ENCODE measurements at places on chromosomes 1 and 21.
A peak's percentile ranks its signal among the peaks of the same experiment; 100 is the strongest.

DNA sequence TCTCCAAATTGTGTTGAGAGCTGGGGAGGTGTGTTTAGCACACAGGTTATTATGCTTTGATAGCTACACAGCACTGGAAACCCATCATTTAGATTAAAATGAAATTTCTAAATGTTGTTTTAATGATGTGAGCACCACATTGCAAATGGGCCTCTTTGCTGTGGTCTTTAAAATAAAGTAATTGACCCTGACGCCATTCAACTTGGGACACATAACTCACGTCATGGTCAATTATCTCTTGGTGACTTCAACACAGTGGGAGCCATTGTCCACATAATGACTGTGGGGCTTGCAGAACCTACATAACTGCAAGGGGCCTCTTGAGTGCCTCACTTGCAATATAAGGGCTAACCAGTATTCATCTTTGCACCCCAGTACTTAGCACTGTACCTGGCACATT lies 280.4 kb downstream of the HLX start:
- no peak for DNase-seq

DNA sequence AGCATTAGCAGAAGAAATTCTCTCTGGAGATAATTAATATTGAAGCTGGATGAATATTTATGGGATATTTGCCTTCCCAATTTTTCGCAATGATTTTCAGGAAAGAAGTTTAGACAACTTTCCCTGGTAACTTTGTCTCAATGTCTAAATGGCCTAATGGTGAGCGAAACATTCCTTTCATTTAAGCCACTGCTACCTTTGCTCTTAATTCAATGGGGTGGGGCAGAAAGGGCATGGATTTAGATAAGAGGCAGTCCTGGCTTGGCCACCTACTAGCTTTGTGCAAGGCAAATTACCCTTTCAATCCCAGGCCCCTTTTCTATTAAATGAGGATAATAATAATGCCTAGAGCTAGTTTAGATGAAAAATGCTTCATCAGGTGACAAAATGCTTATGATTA lies 27.1 kb upstream of the LYST start:
- no peak for DNase-seq

GRCh38 chr1:20624709-20625108 lies 8.5 kb upstream of the PINK1 start:
- DNase-seq, result no peak

DNA sequence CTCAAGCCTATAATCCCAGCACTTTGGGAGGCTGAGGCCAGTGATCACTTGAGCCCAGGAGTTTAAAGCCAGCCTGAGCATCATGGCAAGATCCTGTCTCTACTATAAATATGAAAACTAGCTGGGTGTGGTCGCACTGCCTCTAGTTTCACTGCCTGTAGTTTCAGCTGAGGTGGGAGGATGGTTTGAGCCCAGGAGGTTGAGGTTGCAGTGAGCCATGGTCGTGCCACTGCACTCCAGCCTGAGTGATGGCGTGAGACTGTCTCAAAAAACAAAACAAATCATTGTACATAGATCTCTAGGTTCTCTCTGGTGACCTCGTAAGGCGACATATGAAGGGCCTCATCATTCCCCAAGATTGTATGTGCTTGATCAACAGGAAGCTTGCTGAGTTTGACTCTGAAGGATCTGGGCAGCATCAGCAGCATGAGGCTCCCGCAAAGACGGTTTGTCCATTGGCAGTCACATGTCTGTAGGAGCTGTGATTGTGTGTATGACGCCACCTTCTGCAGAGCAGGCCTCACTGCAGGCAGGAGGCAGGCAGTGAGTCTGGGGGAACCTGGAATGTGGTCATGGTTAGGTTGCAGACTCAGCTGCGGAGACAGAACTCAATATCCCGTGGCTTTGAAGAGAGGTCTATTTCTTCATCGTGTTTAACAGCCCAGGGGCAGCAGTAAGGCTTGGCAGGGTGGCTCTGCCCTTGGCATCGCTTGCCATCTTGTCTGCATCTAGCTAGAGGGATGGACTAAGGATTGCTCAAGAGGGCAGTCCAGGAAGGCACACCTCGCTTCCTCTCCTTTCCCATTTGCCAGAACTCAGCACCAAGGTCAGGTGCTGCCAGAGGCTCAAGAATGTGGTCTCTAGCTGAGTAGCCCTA lies 14.0 kb downstream of the ATP5PO start:
- DNase-seq, result no peak

GRCh38 chr1:44682883-44683265 lies 8.4 kb downstream of the ARMH1 start:
- DNase-seq, result no peak

DNA sequence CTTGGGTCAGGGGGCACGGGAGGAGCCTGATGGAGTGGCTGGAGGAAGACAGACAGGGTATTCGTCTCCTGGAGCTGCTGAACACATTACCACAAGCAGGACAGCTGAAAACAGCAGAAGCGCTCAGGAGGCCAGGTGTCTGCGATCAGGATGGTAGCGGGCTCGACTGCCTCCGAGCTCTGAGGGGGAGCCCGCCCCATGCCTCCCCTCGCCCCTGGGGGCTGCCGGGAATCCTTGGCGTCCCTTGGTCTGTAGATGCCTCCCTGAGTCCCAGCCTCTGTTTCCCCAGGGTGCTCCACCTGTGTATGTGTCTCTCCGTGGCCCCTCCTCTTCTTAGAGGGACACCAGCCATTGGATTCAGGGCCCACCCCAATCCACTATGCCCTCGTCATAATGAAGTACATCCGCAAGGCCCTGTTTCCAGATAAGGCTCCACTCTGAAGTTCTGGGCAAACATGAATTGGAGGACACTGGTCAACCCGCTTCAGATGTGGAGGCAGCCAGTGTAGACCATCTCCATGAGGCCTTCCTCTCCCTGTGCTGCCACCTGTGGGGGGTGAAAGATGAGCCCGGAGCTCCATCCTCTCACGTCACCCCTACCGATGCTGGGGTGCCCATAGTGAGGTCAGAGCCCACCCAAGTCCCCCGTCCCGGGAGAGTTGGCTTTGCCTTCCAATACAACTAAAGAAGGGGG lies 67.8 kb downstream of the SPSB1 start:
- DNase-seq, result no peak

DNA sequence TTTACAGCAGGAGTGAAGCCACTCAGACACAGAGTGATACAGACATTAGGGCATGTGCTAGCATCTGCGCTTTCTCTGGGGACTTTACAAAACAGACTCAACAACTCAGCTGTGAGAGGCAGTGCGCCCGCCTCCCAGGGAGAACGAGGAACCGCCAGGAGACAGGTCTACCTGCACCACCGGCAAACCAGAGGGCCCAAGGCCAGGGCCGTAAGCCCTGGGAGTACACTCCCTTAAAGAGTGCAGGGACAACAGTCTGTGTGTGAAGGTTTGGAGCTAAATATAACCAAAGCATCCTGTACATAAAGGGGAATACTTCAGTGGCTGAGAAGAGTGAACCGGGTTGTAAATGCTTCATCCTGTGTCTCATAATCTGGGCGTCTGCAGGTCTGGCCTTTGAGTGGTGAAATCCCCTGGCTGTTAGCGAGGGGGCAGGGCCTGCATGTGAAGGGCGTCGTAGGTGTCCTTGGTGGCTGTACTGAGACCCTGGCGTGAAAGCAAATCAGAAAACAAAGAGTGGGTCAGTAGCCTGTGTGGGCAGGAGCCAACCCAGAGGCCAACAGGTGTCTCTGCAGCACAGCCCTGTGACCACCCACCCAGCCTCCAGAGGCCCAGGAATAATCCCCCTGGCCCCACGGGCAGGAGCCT lies 86.9 kb downstream of the CD247 start:
- no peak for DNase-seq

DNA sequence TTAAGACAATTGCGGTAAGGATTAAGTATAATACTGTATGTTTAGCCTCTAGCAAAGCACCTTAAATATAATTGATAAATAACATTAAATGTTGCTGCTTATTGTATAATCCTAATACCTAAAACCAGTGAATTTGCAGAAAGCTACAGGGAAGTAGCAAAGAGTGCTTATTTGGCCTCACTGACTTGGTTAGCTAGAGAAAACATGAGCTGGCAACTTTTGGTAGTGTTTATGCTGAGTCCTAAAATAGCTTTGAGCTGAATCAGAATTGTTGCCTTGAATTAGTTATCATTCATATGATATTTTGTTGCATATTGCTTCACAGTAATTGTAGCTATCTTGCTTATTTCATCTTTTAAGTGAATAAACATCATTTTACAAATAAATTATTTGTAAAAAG lies 3.5 kb downstream of the TRIM67 start:
- DNase-seq, result no peak

DNA sequence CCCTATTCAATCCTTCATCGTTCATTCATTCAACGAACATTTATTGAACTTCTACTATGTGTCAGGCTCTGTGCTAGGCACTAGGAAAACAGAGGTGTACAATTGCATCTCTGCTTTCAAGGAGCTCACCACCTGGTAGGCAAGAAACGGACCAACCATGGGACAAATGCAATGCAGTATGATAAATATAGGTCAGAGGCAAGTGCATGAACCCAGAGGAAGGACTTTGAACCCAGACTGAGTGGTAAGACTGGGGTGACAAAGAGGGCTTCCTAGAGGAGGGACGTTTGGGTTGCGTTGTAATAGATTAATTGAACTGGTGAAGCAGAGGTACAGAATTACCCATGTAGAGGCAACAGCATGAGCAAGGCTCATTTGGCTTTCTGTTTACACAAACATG lies 16.4 kb downstream of the CD2 start:
- DNase-seq, result no peak

GRCh38 chr1:163173121-163173520 lies 29.6 kb downstream of the RGS5 start:
- no peak for DNase-seq

DNA sequence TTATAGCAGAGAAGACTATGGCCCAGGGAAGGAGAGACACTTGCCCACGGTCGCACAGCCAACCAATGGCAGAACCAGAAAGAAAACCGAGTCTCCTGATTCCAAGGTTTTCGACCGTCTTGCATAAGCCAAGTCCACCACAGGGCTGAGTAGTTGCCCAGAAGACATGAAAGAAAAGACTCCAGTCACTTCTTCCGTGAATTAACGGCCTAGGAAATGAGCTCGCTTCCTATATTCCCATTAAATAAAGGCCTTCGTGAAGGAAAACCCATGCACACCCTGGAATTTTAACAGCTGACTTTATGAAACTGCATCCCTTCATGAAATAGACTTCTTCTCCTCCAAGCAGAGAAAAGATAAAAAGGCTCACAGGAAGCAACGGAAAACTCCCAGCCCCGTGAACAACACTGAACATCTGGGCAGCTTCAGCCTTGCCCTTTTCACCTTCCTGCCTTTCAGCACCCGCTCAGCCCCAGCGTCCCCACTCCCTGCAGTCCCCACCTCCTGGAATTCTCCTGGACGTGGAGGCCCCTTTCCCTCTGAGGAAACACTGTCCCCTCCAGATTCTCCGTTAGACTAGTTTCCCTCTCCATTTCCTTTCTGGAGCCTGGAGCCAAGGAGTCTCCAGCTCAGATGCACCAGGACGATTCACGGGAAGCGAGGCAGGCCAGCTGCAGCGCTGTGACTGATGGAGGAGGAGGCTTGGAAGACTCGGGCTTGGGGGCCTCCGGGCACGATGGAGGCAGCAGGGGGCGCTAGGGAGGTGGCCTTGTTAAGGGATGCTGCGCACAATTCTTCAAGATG lies 2.7 kb upstream of the MYOC start:
- no peak for DNase-seq

DNA sequence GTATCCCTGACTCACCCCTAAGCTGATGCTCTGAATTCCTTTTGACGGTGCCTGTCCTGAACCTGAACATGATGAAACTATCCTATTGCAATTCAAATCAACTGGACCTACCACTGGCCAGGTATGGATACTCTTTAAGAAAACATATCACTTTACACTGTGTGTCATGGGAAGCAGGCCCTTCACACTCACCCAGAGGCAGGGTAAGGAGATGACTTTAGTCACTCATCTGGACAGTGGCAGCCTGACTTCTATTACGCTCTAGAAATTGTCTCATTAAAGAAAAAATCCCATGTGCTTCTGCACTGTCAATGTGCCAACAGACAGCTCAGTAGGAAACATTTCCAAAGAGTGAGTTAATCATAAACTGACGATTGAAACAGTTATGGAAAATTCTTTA lies 94.3 kb downstream of the VAV3 start:
- no peak for DNase-seq

DNA sequence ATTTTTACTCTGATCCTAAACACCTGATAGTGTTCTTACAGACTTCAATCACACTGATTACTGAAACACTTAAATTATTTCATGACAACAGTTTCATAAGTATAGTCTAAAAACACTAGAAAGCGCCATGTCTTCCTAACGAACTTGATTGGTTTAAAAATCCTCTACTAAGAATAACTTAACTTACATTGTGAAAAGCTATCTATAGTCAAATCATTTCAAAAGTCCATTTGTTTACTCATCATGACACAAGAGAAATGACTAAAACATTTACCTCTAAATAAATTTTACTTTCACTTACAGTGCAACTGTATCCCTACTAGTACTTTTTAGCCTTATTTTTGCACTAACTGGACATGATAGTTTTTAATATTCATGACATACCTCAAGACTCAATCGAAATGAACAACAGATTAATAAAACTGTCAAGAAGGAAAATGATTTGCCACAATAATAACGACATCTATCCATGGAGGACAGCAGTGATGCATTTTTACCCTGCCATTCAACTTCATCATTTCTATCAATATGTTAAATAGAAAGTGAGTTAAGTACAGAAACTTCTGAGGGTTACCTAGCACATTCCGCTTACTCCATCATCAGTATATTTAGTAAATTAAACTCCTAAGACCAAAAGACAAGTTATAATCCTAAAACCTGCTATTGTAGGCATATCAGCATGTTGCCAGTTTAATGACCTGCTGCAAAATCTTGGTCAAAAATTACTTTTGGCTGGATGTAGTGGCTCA lies 38.4 kb downstream of the AHCTF1 start:
- no peak for DNase-seq

- no peak for DNase-seq
Measured at GRCh38 chr1:48887796-48888195, 111.1 kb upstream of the BEND5 start.

DNA sequence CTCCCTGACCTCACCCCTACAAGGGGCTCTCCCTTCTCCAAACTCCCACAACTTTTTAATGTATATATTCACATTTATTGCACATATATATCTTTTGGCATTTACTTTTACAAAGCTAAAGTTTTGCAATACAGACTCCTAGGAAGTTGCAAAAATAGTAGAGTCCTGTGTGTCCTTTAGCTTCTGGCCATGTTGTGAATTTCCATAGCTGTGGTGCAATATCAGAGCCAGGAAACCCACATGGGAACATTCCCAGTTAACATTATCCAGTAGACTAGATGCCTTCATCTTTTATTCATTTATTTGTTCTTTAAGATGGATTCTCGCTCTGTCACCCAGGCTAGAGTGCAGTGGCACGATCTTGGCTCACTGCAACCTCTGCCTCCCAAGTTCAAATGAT lies 343.0 kb downstream of the PCP4 start:
- DNase-seq, result no peak

- DNase-seq, result no peak
Measured at GRCh38 chr21:35927262-35927661, 133.1 kb downstream of the SETD4 start.

- peak; percentile 19 for DNase-seq
Measured at GRCh38 chr1:83931658-83932253, 67.2 kb downstream of the TTLL7 start.

- no peak for DNase-seq
Measured at GRCh38 chr1:198290089-198290683, 133.4 kb downstream of the NEK7 start.

GRCh38 chr1:222600281-222600680 lies 10.5 kb upstream of the TAF1A start:
- DNase-seq, result no peak
